Large intestine (tissue), 12 donors: ENCODE measurements at places on chromosomes 2 and 18. TPM values are rescaled to one million over a fixed set of nuclear protein-coding genes. Genes with fewer than 3 reads are reported as not detected.

GRCh38 chr2:68741805-68742306, 7.2 kb downstream of the ARHGAP25 start:
- no peak for DNase-seq

- DNase-seq = peak; percentile 80
Measured at GRCh38 chr2:47357483-47357882, 45.5 kb upstream of the MSH2 start.

GRCh38 chr18:58558471-58558870, 70.4 kb downstream of the ALPK2 start:
- DNase-seq = no peak

DNA sequence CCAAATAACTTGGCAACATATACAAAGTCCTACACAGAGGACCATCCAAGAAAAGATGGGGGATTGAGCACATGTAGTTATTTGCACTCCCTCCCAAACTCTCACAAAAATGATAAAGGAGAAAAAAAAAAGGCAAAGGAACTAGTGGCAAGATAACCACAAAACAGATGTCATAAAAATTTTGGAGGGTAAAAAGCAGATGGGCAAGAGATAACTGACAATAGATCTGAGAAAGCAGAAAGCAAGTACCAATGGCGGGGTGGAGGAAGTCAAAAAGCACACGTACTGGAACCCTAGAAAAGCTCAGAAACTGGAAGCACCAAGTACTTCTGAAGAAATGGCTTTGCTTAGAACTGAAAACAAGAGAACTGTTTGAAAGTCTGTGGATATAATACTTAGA, 82.0 kb downstream of the WDPCP start:
- DNase-seq = no peak

DNA sequence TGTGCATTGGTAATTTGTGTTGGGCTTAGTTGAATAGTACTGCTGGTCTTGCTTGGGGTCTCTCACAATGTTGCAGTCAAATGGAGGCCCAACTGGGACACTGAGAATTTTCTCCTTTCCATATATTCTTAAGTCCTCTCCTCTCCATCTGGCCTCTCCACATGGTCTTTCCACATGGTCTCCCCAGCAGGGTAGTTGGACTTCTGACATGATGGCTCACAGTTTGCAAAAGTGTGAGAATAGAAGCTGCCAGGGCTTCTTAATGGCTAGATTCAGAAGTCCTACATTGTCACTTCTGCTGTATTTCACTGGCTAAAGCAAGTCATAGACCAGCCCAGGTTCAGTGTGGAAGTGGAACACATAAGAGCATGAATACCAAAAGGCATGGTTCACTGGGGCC, 318.5 kb upstream of the TNP1 start:
- no peak for DNase-seq

DNA sequence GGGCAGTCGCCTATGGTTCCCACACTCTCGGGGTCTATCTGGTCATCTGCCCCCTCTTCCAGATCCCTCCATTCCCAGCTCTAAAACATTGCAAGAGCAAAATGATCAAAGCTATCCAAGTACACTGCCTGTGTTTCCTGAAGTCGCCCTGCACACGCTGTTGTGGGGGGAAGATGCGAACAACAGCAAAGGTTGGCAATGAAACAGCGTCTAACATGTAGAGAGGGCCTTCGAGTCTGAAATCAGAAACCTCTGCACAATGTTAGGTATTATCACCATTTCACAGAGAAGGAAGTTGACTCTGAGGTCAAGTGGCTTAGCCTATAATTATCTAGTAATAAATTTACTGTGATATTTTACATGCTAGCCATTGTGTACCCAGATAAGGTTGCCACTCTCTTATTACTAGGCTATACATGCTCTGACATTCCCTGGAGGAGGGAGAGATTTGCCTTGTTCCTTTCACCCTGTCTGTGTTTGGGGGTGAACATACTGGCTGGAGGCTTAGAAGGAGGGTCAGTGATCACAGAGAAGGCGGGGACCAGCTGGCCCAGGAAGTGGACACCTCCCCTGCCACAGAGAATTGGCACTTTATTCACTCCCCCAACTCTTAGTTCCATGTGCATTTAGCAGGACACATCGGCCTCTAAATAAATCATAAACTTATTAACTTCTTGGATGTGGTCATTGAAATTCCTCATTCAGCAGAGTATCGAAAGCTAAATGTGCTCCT, 36.8 kb downstream of the KCTD1 start:
- DNase-seq = peak; percentile 56

DNA sequence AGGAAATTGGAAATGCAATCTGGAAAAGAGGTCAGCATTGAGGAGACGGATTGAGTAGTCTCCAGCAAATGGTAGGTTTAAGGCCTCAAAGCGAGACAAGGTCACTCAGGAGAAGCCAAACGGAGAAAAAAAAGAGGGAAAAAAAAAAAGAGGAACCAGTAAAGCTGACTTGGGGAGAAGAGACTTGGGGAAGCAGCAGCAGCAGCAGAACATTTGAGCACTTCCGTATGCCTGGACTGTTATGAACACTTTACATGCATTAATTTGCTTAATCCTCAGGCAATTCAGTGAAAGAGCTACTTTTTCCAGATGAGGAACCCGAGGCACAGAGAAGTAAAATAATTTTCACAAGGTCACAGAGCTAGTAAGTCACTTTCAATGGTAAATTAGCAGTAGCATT, 81.3 kb downstream of the OSBPL6 start:
- DNase-seq = no peak

- DNase-seq = no peak
Measured at GRCh38 chr2:154692927-154693326, 5.6 kb upstream of the KCNJ3 start.

GRCh38 chr2:14354231-14354630, 278.3 kb upstream of the LRATD1 start:
- no peak for DNase-seq

- DNase-seq = no peak
Measured at GRCh38 chr2:217993817-217994463, 8.9 kb downstream of the TNS1 start.

DNA sequence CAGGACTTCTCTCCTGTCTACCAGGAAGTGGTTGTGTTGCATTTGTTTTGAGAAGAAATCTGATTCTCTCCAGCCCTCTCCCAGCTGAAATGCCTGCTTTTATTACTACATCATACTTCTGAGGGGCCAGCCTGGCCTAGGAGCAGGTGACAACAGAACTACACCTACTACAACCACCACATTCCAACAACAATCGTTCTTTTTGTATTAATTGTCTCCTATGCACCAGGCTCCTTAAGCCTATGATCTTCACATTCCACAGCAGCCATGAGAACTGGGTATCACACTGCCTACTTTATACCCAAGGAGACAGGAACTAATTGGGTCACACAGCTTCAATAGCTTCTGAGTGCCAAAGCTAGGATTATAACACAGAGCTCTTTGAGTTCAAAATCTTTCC, 167.7 kb downstream of the TDRD15 start:
- no peak for DNase-seq

DNA sequence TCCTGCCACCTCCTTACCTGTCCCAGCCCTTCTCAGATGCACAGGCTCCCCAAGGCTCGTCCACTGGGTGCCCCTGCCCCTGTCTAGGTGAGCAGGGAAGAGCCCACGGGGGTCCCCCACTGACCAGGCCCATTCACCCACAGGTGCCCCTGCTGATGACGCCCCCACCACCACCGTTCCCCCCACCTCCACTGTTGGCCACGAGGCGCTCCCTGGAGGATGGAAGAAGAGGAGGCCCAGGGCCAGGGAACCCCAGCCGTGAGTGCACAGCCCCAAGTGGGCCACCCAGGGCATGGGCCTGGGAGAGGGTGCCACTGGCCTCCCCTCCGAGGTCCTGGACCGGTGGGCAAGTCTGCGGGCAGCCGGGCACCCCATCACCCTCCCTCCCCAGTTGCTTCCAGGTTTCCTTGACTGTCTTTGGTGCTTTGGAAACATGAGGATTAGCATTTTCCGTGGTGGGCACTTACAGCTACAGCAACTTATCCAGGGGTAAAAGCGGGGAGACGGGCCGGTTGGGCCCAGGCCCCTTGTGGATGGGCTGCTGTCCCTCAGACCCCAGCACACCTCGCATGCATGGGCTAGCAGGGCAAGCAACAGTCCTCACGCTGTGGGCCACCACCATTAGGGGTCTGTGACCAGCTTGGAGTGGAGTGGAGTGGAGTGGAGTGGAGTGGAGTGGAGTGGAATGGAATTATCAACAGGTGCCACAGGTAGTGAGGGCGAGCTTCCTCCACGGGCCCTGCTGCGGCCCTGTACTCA, 13.2 kb upstream of the KLHL30 start:
- DNase-seq = no peak

DNA sequence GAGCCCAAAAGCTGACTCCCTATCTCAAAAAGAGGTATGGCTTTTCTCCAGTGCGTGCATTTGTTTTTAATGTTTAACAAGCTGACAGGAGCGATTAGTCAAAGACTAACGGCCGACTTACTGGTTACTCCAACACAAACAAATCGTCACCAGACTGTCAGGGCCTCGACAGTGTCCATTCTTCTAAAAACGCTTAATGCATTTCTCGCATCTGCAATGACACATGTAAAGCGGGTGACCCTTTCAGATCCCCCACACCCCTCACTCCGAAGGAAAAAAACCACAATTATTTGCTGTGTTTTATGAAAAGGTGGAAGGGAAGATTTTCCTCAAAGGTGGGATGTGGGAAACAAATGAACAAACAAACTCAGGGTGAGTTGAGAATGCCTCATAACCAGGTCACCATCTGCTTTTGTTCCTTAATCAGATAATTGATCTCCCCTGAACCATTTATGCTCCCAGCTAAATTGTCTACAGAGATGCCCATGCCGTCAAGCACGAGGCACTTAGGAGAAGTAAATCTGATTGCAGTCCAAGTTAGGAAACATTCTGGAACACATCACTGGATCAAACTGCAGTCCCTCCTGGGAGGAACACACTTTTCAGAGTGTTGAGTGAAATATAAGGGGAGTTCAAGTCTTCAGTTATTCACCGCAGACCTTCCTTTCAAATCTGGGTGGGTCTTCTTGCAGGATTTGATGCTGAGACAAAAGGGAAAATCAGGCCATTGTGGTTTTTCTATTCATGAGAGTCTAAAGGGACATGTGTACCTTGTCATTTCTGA, 340.8 kb downstream of the CMPK2 start:
- DNase-seq = no peak

- no peak for DNase-seq
Measured at GRCh38 chr2:75772908-75773630, 62.4 kb upstream of the GCFC2 start.

DNA sequence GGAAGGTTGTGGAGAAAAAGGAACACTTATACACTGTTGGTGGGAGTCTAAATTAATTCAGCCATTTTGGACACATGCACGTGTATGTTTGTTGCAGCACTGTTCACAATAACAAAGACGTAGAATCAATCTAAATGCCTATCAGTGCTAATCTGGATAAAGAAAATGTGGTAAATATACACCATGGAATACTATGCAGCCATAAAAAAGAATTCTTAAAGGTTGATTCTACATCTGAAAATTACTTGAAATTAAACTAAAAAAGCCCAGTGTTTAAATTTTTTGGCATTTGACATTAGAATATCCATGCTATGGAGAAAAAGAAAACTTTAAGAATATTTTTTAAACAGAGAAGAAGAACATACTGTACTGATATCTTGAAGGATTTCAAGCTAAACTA, 84.0 kb downstream of the BMPR2 start:
- no peak for DNase-seq

- peak; percentile 61 for DNase-seq
Measured at GRCh38 chr18:54647176-54647575, 56.1 kb downstream of the DYNAP start.

DNA sequence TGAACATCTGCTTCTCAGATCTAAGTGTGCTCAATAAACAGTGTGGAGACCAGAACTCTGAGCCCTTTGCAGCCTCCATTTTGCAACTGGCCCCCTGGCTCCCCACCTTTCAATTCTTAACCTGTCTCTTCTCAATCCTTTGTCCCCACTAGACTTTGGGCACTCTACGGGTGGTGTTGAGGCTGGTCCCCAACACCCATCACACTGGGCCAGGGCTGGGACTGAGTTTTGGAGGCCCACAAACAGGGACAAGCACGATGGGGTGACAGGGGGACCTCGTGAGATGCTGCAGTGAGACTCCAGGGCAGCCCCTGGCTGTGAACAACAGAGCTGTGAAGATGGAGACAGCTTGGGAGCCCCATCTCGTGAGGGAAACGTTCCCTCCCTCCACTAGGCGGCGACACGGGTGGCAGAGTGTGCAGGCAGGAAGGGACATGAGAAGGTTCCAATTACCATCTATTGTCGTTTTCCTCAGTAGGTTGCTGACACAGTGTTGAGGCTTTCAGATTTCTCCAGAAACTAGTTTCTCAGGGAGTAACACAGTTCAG, 1.2 kb downstream of the ANKMY1 start:
- no peak for DNase-seq

DNA sequence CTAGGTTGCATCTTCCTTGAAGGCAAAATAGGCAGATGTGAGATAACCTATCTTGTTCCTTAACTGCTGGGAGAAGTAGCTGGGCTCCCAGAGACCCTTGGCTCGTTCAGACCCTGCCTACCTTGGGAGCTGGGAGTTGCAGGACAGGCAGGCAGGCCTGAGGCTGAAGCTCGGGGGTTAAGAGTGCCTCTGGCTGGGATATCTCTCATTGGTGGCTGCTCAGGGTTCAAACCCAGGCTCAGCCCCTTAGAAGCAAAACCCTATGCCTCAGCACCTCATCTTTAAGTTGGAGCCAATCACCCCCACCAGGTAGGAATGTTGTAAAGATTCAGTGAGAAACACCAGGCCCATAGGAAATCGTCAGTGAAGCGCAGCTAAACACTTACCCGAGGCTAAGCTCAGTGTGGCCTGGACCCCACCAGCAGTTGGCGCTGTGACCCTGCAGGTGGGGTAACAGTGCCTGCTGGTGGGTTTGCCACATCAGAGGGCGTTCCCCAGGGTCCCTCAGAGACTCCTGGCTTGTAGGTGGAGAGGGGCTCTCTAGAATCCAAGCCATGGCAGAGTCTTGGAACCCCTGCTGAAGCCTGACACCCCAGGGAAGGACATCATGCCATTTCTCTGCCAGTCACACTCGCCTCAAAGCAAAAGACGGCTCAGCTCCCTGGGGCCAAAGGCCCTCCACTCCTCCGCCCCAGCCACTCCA, 54.6 kb upstream of the GPR17 start:
- peak; percentile 13 for DNase-seq

- DNase-seq = no peak
Measured at GRCh38 chr2:166895243-166895642, 7.0 kb downstream of the XIRP2 start.

- no peak for DNase-seq
Measured at GRCh38 chr18:22572341-22572740, 154.6 kb upstream of the CTAGE1 start.

Gene IL1F10
- not detected for polyA plus RNA-seq

Gene DNER
- 7.5 TPM for polyA plus RNA-seq

Gene NAT8
- 0.46 TPM for polyA plus RNA-seq

Gene AQP12B
- polyA plus RNA-seq = 10.6 TPM

Gene AFG3L2
- polyA plus RNA-seq = 63.8 TPM

Gene POLE4
- 70.7 TPM for polyA plus RNA-seq

Gene RALB
- 102 TPM for polyA plus RNA-seq

Gene DNAH6
- 1.6 TPM for polyA plus RNA-seq

Gene COBLL1
- 38.3 TPM for polyA plus RNA-seq

Gene UGT1A1
- 1.6 TPM for polyA plus RNA-seq

Gene RIT2
- 1.9 TPM for polyA plus RNA-seq
